Lower leg skin (tissue), 4 donors: ENCODE measurements at places on chromosomes 6 and 20. TPM values are rescaled to one million over a fixed set of nuclear protein-coding genes. Genes with fewer than 3 reads are reported as not detected.

Gene SIRPB2
- total RNA-seq: 0.79 TPM

Gene MEI4
- not detected for total RNA-seq

Gene PSORS1C1
- 21.4 TPM for total RNA-seq

Gene TOX2
- 1.9 TPM for total RNA-seq

Gene ACTL10
- 4.3 TPM for total RNA-seq

Gene FAM83C
- 85.7 TPM for total RNA-seq

Gene SLC4A11
- 26.0 TPM for total RNA-seq

Gene CCN5
- 50.8 TPM for total RNA-seq

Gene DEFB124
- not detected for total RNA-seq

Gene GPR6
- not detected for total RNA-seq
